ENCODE measurements at places on chromosomes 6 and 20.

GRCh38 chr6:14575961-14576360 is 458.4 kb downstream of the CD83 start:
- no peak for DNase-seq

- no peak for DNase-seq
Observed at GRCh38 chr6:134678436-134678889, 271.4 kb downstream of the ALDH8A1 start.

DNA sequence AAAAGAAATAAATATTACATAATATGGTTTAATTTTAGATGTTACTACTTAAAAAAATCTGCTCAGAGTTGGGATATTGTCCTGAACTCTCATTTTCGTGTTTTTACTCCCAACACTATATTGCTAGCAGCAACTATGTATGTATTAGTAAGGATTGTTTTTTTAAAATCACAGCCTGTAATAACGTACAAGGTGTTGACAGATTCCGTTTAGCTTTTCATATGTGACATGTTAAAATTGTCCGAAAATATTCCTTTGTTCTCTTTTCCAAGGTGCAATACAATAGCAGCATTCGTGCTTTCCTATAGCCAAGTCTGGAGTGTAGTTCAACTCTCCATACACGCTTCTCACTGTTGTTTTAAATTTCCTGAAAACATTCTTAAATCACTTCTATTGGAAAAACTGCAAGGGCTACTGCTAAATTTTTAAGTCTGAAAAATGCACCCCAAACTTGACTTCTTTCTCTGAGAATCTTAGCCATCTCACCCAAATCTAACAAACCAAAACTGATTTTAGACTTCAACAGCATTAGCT is 59.0 kb upstream of the HFE start:
- DNase-seq = no peak

- DNase-seq = no peak
Observed at GRCh38 chr6:17932330-17932852, 55.0 kb downstream of the KIF13A start.

DNA sequence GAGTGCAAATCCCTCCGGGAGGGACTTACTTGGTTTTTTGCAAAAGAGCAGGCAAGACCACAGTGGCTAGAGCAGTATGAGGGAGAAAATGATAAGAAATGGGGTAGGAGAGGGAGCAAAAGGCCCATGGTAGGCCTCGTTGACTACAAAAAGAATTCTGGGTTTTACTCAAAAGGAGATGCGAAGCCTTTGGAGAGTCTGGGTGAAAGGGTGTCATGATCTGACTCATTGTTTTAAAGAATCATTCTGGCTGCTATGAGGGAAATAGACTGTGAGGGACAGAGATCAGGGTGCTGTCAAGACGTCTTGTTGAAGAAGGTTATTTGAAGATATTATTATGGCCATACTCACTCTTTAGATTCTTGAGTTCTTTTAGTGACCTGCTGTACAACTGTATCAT is 13.0 kb downstream of the TBC1D32 start:
- no peak for DNase-seq

Data from vagina (tissue), 2 donors.